ENCODE measurements at places on chromosomes 12 and 14. TPM values are rescaled to one million over a fixed set of nuclear protein-coding genes. Genes with fewer than 3 reads are reported as not detected.

DNA sequence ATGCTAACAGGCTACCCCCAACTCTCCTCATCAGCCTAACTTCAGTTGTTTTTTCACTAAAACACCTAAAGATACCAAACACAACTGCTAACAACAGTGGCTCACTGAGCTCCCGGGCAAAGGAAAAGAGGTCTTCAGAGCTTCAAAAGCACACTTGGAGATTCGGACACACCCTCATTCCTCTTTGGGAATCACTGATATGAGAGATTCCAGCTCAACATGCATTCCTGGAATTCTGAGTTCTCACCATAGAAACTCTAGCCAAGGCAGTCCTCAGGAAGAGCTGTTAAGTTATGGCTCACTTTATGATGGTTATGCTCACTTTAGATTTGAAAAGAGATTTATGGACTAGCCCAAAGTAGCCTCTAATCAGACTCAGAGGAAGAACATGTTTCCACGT lies 40.1 kb downstream of the STXBP6 start:
- no peak for DNase-seq

The CCDC60 gene
- not detected for polyA plus RNA-seq

DNA sequence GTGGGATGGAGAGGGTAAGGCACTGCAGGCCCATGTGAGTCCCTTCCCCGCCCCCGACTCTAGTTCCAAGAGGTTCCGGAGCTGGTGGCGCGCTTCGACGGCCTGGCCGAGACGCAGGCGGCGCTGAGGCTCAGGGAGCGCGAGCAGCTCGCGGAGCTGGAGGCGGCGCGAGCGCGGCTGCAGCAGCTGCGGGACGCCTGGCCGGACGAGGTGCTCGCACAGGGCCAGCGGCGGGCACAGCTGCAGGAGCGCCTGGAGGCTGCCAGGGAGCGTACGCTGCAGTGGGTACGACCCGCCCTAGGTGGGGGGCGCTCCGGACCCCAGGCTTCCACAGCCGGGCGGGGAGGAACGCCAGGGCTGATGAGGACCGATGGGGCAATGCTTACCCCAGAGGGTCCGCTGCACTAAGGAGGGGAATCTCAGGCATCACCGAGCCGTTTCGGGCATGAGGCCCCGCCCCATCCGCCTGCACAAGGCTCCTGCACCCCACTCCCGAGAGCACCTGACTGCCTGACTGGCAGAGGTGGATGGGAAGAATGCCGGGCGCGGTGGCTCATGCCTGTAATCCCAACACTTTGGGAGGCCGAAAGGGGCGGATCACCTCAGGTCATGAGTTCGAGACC lies 4.9 kb downstream of the CFAP73 start:
- DNase-seq: peak; percentile 22

The PROX2 gene
- not detected for polyA plus RNA-seq

Measured in endothelial cell of umbilical vein (primary cell).